Gastrocnemius medialis (tissue), 4 donors: ENCODE measurements at places on chromosomes 3 and 15.
A peak's percentile ranks its signal among the peaks of the same experiment; 100 is the strongest.

DNA sequence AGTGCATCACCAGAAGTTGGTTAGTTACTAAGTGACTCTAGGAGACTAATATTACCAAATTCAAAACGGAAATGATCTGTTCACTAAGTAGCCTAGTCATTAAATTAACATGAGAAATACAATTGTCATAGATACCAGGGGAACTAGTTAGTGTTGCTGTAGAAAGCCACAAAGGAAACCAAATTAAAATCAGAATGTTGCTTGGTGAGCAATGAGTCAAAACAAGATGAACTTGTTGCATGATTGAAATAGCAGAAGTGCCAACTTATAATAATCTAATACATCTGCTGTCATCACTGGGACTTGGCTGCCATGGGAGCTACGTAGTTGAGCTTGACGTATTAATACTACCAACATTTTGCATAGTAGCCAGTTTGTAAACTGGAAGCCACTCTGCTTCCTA, 458.1 kb downstream of the DIPK2A start:
- DNase-seq = no peak

- no peak for DNase-seq
Measured at GRCh38 chr15:26314577-26314976, 451.4 kb upstream of the ATP10A start.

- DNase-seq = no peak
Measured at GRCh38 chr15:46080016-46080415, 445.2 kb downstream of the SQOR start.

- peak; percentile 11 for DNase-seq
Measured at GRCh38 chr15:93862791-93863190, 368.6 kb upstream of the MCTP2 start.

- no peak for DNase-seq
Measured at GRCh38 chr15:68426116-68426515, 5.8 kb downstream of the ITGA11 start.

DNA sequence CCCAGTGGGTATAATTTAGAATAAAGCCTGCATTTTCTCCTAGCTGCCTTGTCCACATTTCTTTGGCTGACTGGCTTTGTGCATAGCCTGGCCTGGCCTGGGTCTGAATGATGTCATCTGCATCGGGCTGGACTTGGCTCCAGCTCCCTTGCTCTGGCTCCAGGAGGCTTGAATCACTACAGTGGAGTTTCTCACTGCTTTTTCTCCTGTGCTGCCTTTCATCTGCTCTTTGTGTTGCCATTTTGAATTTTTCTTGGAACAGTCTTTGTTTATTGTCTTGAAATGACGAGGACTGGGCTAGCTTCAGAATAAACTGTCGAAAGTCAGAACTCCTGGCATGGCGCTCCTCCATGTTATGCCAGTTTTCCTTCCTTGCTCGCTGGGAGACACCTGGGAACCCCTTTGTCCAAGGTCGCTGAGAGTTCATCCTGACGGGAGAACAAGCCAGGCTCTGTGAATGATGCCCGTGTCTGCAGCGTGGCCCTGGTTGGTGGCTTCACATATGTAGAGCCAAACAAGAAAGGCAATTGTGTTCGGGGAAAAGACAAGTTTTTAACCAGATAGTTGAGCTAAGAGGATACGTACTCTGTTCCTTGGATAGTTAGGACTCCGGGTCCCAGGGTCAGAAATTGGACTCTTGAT, 258.9 kb downstream of the PDZRN3 start:
- DNase-seq = peak; percentile 46

- no peak for DNase-seq
Measured at GRCh38 chr15:91924837-91925495, 71.5 kb downstream of the SLCO3A1 start.

DNA sequence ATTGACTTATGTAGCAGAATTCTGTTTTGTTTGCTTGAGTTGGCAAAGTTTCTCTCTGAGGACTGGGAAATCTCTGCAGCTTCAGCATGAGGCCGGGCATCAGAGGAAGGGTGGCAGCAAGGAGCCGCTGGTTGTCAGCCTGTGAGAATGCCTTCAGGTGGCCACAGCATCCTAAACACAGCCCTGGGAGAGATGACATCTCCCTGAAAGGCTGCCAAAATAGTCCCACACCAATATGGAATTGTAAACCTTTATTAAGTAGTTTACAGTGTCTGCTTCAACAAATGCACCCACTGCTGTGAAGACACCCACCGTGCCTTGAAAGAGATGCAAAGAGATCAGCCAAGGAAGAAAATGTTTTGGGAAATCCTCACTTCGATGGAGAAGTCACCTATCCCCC, 609.7 kb upstream of the ARRDC4 start:
- DNase-seq = no peak

- no peak for DNase-seq
Measured at GRCh38 chr15:80780416-80781221, 1.4 kb downstream of the CEMIP start.

- no peak for DNase-seq
Measured at GRCh38 chr15:22236469-22236868, 156.1 kb downstream of the OR4M2 start.

- no peak for DNase-seq
Measured at GRCh38 chr3:102156426-102156825, 278.4 kb upstream of the ZPLD1 start.

DNA sequence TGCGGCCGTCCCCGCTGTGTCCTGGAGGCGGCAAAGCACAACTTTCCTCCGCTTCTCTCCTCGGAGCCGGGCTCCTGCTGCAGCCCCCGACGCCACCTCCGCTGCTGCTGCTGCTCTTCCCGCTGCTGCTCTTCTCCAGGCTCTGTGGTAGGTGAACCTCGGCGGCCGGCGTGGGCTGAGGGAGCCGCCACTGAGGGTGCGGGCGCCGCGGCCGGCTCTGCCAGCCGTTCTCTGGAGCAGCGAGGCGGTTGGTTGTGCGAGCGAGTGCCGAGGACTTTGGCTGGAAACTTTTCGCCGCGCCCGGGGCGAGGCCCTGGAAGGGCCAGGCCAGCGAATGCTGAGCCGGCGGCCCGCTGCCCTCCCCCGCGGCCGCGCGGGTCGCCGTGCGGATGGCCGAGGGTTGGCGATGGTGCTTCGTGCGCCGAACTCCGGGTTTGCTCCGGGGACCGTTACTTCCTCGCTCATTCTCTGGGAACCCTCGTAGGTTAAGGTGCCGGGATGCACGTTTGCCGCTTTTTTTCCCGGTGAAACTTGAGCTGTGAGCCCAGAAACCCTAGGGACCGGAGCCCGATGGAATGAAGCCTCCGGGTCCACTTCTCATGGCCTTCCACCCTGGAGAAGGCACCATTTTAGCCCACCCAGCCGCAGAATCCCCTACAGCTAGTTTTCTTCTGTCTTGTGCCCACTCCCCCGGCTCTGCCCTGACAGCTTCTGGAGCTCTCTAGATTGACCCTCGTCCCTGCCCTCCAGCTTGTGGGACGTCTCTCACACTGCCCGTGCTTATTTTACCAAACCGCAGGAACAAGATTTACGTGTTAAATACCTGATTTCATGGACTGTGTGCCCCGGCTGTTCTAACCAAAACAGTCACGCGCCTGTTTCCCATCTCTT, 660 bp downstream of the NECTIN3 start:
- peak; percentile 15 for DNase-seq

DNA sequence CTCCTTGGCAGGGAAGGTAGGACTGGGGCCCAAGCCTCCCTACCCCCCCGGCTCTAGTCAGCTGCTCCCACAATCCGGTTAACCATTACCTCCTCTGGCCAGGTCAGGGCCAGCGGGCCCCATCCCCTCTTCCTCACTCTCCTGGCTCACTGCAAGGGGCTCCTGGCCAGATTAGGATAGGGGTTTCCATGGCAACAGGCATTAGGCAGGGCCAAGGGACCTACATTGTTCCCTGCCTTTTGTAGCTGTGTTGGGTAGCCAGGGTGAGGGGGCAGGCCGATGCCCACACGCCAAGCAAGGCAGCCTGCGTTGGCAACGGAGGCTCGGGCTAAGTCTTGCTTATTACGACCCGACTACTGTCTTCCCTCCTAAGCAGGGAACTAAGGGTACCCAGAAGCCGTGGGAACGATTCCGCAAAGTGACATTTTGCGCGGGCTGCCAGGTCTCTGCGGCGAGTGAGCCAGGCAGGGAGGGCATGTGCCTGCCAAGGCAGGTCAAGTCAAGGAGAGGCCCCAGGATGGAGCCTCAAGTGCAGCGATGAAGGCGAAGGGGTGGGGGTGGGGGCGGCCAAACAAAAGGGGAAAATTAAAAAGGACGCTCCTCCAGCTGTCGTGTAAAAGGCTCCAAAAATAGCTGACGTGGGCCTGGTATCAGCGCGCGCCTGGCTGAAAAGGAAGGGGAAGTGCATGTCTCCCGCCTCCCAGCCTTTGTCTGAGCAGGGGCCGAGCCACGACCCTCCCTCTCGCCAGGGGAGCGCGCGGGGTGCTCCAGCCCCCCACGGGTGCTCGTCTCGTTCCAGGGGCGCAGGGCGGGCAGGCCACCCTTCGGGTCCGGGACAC, 919 bp downstream of the IDH2 start:
- DNase-seq = peak; percentile 70

DNA sequence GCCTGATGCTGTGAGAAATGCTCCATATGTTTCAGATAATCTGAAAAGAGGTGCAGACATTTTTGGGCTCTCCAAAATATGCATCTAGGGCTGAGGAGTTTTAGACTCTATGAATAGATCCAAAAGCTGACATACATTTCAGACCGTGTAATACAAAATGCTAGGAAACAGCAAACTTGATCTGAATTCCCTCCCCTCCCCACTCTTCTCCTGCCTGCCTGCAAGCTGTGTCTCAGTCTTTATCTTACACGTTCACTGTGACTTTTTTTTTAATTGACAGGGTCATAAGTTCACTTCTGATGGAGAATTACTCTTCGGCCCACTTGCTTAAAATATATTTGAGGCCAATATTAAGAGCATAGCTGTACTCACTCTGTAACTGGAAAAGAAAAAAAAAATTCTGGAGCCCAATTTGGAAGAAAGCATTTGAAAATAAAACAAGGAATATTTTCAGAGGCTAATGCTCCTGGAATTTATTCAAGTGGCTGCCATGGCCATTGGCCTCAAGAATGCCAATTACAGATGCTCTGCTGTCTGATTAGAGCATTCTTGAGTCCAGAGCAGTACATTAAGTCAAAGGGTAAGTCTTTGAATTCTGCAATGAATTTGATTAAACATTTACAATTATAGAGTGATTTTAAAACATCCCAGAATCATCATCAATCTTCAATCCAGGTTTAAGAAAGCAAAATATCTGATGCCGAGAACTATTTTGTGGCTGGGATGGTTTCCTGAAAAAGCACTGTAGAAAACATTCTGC, 146.2 kb upstream of the SEMA6D start:
- DNase-seq = no peak

GRCh38 chr3:171591070-171591469, 130.9 kb upstream of the TNIK start:
- no peak for DNase-seq

- DNase-seq = no peak
Measured at GRCh38 chr15:73965094-73965757, 26.9 kb downstream of the STOML1 start.

- no peak for DNase-seq
Measured at GRCh38 chr3:73449774-73450173, 175.0 kb downstream of the PDZRN3 start.

- no peak for DNase-seq
Measured at GRCh38 chr3:188310270-188310710, 156.3 kb downstream of the LPP start.

DNA sequence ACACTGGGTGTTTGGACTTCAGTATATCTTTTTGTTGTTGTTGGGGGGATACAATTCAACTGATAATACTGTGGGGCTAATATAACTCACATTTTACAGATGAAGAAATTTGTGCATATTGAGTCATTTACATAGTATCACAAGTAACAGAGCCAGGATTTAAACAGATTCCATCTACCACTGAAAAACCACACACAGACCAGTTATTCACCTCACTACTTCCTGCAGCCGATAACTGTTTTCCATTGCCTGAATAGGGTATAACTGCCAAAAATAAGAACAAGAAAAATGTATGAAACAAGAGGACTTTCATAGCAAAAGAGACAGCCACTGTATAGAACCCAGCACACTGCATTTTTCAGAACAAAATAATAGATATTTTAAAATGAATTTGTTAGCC, 215.8 kb upstream of the CNTN6 start:
- DNase-seq = no peak

DNA sequence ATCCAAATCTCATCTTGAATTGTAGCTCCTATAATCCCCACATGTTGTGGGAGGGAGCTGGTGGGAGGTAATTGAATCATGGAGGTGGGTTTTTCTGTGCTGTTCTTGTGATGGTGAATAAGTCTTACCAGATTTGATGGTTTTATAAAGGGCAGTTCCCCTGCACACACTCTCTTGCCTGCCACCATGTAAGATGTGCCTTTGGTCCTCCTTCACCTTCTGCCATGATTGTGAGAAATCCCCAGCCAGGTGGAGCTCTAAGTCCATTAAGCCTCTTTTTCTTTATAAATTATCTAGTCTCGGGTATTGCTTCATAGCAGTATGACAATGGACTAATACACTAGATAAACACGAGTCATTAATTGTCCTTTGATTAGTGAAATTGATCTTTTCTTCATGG, 214.5 kb upstream of the CFAP20DC start:
- no peak for DNase-seq

DNA sequence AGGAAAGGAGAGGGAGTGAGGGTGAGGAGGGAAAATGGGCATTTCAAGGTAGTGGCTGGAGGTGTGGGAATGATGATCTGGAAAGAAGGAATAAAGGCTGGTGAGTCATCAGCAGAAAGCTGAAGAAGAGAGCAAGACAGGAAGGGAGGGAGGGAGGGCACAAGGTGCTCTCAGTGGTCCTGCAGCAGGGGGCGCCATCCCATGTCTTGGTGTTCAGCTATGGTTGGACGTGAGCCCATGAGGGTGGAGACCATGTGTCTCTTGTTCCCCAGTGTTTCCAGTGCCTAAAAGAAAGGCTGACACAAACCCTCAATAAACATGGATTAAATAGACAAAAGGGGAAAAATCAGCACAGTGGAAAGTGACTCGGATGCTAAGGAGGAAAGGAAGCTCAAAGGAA, 228.5 kb downstream of the NTRK3 start:
- no peak for DNase-seq

DNA sequence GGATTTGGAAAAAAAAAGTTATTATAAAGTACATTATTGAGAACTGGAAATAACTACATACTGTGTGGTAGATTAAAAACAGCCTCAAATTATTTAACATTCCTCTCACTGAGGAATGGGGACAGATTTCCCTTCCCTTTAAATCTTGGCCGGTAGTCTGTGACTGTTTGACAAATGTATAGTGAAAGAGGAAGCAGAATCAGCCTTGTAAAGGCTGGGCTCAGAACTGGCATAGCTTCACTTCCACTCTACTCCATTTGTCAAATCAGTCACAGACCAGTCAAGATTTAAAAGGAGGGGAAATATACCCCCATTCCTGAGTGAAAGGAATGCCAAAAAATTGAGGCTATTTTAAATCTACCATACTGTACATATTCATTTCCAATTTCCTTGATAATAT, 18.2 kb upstream of the B4GALT4 start:
- no peak for DNase-seq

DNA sequence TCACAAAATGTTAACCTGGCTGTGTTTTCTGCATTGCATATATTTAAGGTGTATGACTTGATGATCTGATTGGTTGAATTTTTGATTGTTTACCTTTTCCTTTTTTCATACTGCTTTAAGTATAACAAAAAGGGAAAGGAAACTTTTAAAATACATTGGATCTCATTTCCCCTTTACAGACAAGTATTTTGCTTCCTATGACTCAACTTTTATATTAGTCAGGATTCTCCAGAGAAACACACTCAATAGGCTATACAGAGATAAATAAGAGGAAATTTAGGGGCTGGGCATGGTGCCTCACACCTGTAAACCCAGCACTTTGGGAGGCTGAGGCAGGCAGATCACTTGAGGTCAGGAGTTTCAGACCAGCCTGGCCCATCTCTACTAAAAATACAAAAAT, 205.8 kb downstream of the TJP1 start:
- DNase-seq = no peak
